ENCODE measurements at places on chromosomes 1 and 21.

DNA sequence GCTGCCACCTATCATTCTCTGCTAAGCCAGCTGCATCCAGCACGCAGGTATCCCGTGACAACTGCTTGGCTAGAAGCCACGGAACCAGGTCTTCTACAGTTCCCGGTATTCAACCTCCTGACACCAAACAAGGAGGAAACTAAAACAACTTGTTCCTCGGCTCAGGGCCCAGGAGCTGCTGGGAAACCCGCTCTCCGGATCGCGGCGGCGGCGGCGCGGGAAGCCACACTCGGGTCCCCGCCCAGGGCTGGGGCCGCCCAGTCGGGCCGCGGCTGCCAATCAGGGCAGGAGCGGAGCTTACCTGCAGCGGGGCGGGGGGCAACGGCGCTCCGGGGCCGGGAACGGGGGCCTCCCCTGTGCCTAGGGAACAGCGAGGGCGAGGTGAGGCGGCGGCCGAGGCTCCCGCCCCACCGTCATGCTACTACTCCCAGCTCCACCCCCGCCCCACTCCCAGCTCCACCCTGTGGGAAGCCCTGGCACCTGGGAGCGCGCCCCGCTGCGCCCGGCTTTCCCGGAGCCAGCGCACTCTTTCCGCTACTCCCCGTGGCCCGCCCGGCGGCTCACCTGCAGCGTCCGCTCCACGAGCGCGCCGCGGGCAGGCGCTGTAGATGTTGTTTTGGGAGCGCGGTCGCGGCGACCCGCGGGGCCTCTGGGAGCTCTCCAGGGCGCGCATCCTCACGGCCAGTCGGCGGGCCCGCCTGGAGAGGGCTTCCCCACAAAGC lies 12.1 kb downstream of the IL24 start:
- DNase-seq: peak; percentile 73

GRCh38 chr1:11800756-11801433 lies 4.9 kb downstream of the MTHFR start:
- no peak for DNase-seq

- peak; percentile 47 for DNase-seq
Observed at GRCh38 chr1:224433041-224433691, 1.4 kb downstream of the WDR26 start.

- no peak for DNase-seq
Observed at GRCh38 chr1:182227864-182228547, 163.6 kb downstream of the GLUL start.

DNA sequence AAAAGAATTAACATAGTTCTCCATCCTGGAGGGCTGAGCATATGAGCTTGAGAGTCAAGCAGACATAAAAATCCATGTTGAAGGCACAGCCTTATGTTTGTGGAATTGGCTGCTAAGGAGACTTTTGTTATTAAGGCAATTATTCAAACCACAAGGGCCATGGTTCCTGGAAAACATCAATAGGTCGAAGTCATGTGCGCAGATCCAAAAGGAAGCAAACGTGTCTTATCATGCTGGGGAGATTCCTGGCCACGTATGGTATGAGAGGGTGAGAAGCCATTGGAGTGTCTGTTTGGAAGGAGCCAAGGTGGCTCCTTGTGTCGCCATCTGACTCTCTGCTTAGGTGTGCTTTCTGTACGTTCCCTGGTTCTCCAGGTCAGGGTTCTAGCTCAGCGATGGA lies 61.8 kb upstream of the COA6 start:
- DNase-seq: no peak

DNA sequence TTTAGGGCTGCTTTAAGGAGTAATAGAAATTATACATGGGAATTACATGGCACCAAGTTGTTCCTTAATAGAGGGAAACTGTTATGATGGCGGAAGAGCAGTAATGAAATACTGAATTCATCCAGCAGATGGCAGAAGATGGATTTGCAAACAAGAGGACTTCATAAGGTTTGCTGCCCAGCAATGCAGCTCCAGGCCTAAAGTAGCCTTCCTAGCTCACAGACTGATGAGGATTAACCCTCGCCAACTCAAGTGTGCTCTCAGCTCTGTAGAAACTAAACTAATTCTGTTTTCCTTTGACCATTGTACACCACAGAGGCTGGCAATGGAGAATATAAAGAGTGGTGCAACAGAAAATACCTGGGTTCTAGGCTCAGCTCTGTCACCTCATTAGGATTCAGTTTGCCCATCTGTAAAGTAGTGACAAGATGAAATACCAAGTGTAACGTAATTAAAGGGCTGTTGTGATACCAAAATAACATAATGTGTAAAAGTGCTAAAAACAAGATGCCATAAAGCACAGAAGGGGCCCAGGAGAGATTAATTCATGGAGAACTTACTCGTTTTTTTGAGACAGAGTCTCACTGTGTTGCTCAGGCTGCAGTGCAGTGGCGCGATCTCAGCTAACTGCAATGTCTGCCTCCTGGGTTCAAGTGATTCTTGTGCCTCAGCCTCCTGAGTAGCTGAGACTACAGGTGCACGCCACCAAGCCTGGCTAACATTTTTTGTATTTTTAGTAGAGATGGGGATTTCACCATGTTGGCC lies 102.4 kb upstream of the SERBP1 start:
- DNase-seq: peak; percentile 22

GRCh38 chr1:42784946-42785693 lies at the start of gene TMEM269:
Gene TMEM269, plus strand, starts transcription at chr1:42784991. Its CDS starts 4,903 bp downstream, at chr1:42789894.
- DNase-seq: peak; percentile 75

DNA sequence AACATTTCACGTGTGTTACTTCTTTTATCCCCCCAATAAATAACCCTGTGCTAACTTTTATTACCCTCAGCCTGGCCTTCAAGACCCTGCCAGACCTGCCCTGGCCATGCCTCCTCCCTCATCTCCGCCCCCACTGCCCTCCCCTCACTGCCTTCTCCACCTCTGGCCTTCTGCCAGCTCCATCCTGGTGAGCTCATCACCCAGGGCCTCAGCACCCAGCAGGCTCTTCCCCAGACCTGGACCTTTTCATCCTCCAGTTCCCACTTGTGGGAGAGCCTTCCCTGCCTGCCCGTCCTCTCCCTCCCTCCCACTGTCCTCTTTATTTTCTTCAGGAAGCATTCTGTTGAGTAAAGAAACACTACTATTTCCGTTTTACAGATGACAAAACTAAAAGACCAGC lies 72.0 kb downstream of the SLC66A1 start:
- DNase-seq: no peak

GRCh38 chr1:164770131-164770529 lies 211.1 kb downstream of the PBX1 start:
- no peak for DNase-seq

DNA sequence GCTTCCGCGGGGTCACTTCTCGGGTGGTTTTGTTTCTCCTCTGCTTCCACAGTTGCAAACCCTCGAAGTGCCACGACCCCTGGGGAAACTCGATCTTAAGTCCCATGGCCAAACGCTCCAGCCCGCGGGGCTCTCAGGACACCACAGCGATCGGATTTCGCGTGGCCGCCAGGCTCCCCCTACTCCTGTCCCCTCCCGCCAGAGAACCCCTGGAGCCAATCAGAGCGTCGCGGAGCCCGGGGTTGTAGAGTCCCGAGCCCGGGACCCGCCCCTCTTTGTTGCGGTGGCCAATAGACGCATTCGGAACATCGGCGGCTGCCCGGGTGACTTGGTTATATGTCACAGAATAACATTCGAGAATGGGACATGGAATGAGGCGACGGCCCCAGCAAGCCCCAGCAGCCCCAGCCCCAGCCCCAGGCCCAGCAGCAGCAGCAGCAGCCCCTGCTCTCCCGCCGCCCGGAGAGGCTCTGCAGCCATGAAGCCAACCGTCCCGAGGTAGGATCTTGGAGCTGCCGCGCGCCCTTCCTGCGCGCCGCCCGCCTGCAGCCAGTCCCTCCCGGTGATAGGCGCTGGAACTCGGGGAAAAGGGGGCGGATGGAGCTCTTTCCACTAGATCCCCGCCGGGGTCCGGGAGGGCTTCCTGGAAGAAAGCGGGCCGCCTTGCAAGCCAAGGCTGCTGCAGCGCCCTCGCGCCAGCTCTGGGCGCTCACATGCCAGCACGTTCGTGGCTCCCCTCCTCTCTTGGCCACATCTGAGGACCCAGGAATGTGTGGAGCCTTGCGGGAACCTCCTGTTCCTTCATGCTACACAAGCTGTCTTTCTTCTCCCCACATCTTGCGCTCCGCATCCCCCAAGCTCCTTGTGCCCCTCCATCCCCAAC lies at the start of gene VASH2:
Gene VASH2 (plus strand): TSS at position 299 of the 883 bp plus-strand sequence. CDS start 1,002 bp downstream, outside the sequence.
- peak; percentile 85 for DNase-seq

GRCh38 chr21:46357684-46358425 lies 33.9 kb downstream of the PCNT start:
- DNase-seq: no peak

DNA sequence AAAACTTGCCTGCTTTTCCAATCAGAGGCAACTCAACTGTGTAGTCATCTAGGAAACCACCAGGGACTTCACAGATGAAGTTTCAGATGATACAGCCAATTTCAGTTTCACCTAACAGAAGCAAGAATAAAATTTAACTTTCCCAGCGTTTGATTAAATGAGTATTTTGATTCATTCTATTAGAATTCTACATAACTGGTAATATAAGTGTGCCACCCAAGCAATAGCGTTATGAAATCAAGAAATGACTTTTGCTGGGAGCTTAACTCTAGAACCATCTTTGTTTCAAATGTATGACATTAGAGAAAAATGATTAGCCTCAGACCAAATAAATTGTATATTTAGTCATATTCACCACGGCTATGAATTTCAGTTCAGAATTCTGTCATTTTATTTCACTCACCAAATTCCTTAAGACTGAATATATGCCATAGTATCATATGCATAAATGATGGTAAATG lies 239.3 kb downstream of the NRIP1 start:
- DNase-seq: no peak

DNA sequence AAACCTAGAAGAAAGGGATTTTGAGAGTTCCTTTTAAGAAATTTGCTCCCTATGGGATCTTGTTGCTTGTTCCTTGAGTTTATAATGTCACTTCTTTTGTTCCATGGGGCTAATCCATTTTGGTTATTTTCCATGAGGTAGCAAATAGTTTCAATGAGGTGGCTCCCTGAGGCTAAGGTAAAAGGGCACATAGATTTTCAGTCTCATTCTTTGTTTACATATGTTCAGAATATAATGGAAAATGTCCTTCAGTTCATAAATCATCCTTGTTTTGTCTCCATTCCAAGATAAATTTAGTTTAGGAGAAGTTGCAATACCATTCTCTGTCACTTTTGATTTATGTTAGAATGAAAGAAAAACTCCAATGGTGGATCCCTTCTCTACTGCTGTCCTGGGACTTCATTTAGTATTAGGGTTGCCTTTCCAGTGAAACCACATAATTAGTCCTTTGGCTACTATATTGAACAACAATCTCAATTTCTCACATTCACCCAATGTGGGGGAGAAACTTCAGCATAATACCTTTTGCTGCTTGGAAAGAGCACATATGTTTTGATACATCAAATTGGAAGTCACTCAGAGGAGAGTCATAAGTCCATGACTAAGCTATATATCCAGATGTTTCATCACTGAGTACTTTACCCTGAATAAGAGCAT lies 80.9 kb upstream of the ADAMTS5 start:
- DNase-seq: no peak

- no peak for DNase-seq
Observed at GRCh38 chr1:94049791-94050190, 71.2 kb downstream of the ABCA4 start.

- peak; percentile 58 for DNase-seq
Observed at GRCh38 chr1:17826165-17826488, 71.0 kb downstream of the ACTL8 start.

GRCh38 chr21:34813266-34813894 lies 144.6 kb downstream of the CLIC6 start:
- DNase-seq: no peak

DNA sequence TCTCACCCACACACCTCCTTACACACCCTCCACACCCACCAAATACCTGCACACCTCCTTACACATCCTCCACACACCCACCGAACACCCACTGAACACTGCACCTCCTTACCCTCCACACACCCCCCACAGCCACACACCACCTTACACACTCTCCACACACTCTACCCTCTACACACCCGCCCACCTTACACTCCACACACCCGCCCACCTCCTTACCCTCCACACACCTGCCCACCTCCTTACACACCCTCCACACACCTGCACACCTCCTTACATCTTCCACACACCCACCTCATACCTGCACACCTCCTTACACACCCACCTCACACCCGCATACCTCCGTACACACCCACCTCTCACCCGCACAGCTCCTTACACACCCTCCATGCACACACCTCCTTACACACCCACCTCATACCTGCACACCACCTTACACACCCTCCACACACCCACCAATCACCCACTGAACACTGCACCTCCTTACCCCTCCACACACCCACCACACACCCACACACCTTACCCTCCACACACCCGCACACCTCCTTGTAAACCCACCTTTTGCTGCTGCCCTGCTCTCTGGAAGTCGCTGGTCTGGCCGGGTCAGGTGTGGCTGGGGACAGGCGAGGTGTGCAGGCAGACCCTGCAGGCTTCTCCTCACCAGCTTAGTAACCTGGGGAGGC lies 38.5 kb downstream of the COQ8A start:
- no peak for DNase-seq

DNA sequence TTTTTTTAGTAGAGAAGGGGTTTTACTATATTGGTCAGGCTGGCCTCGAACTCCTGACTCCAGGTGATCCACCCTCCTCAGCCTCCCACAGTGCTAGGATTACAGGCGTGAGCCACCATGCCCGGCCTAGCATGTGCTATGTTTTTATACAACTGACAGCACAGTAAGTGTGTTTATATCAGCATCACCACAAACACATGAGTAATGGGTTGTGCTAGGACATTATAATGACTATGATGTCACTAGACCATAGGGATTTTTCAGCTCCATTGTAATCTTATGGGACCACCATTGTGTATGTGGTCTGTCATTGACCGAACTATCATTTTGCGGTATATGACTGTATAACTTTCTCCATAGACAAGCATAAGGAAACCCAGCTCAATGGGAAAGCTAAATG lies 6.3 kb downstream of the LEFTY2 start:
- no peak for DNase-seq

DNA sequence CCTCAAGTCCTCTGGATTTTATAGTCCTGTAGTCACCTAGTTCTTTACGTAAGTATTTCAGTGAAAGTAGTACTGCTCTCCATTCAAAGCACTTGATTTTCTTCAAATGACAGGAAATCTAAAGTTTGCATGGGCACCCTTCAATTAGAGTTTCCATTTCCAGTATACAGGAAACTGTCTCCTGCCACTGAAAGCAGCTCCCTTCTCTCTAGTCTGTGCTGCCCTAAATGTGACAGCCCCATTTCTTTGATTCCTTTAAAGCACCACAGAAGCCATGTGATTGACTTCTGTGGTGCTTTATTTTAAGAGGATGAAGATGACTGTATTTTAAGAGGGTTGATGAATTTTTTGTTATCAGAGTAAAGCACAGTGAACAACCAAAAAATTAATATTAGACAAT lies 226.1 kb downstream of the DNAH14 start:
- no peak for DNase-seq

- peak; percentile 54 for DNase-seq
Observed at GRCh38 chr1:66243548-66244130, 290.3 kb upstream of the SGIP1 start.

All from activated CD4-positive, alpha-beta T cell treated with anti-CD3 and anti-CD28 coated beads for 36 hours (primary cell).